ENCODE measurements at places on chromosomes 16 and 17.

DNA sequence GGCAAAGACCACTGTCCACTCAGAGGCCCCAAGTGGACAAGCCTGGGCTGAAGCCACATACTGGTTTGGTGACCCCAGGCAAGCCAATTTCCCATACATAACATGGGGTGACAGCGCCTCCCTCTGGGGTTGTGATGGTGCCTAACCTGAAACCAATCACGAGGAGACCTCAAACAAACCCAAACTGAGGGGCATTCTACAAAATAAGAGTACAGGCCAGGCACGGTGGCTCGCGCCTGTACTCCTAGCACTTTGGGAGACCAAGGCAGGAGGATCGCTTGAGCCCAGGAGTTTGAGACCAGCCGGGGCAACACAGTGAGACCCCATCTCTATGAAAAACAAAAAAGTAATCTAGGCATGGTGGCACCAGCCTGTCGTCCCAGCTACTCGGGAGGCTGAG is 3.6 kb downstream of the P2RX5 start:
- no peak for DNase-seq

- no peak for DNase-seq
Observed at GRCh38 chr17:21530311-21530710, 154.2 kb downstream of the KCNJ12 start.

GRCh38 chr17:17367931-17368330 is 64.8 kb downstream of the NT5M start:
- DNase-seq = no peak

DNA sequence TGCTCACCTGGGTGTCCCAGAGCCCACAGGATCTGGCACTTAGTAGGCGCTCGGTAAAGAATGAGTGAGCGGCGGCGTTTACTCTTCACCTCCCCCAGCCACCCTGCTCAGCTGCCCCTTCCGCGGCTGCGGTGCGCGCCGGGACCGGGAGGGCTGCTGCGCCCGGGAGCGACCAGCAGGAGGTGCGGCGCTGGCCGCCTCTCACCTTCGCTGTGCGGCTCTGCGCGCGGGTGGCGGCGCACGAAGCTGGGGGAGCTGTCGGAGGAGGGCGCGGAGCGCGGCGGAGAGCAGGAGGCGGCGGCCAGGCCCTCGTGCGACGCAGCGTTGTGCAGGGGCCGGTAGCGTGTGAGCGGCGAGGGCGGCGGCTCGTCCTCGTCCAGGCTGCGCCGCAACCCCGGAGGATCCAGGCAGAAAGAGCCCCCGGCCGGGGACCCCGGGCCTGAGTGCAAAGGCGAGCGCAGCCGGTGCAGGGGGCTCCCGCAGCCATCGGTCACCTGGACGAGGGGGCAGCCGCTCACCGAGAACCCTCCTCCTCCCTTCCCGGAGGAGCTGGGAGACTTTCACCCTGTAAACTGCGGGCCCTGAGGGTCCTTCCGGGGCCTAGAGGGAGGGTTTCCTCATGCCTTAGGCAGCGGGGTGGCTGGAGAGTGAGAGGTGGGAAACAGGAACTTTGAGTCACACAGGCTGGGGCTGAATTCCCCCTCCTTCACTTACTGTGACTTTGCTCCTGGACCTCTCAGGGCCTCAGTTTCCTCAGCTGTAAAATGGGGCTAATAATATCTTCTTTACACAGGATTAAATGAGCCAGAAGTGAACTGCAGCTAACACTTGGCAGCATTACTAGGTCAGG is 12.5 kb downstream of the SAMD14 start:
- DNase-seq = peak; percentile 48

- no peak for DNase-seq
Observed at GRCh38 chr17:19727501-19728078, 11.2 kb upstream of the SLC47A2 start.

GRCh38 chr17:33292201-33292980 is 704 bp downstream of the ASIC2 start:
- DNase-seq = no peak

- peak; percentile 32 for DNase-seq
Observed at GRCh38 chr16:73390936-73391335, 343.0 kb upstream of the ZFHX3 start.

DNA sequence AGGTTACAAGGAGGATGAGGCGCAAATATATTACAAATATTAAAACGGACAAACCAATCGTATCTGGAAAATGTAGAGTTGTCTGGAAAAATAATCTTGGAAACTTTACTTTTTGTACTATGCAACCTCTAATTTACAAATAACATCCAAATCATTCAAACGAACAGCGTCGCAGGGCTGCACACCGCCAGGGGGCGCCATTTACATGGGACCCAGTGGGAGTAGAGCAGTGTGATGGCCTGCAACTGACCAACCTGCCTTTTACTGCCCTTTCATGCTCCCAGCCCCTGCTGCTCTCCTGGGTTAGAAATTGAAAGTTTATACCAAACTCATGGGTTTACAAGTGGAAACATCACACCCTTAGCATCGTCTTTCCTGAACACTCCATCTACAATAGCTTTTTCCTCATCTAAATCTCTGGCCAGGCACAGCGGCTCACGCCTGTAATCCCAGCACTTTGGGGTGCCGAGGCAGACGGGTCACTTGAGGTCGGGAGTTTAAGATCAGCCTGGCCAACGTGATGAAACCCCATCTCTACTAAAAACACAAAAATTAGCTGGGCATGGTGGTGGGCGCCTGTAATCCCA is 10.0 kb downstream of the PITPNC1 start:
- DNase-seq = peak; percentile 40

DNA sequence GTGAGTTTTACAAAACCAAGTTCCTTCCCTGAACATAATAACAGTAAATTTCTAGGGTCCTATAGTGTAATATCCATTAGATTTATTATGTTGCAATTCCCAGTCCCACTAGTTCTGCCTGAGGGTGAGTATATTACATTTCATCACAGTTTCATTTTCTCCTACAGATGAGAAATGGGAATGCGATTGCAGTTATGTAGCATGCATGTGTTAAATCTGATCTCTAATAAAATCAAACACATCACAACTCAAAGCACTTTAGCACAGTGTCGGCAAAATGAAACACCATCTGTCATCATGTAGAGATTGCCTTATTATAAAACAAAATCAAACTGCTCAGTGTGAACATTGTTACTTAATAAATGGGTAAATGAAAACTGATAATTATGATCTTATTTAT is 180.5 kb upstream of the TOX3 start:
- DNase-seq = no peak

DNA sequence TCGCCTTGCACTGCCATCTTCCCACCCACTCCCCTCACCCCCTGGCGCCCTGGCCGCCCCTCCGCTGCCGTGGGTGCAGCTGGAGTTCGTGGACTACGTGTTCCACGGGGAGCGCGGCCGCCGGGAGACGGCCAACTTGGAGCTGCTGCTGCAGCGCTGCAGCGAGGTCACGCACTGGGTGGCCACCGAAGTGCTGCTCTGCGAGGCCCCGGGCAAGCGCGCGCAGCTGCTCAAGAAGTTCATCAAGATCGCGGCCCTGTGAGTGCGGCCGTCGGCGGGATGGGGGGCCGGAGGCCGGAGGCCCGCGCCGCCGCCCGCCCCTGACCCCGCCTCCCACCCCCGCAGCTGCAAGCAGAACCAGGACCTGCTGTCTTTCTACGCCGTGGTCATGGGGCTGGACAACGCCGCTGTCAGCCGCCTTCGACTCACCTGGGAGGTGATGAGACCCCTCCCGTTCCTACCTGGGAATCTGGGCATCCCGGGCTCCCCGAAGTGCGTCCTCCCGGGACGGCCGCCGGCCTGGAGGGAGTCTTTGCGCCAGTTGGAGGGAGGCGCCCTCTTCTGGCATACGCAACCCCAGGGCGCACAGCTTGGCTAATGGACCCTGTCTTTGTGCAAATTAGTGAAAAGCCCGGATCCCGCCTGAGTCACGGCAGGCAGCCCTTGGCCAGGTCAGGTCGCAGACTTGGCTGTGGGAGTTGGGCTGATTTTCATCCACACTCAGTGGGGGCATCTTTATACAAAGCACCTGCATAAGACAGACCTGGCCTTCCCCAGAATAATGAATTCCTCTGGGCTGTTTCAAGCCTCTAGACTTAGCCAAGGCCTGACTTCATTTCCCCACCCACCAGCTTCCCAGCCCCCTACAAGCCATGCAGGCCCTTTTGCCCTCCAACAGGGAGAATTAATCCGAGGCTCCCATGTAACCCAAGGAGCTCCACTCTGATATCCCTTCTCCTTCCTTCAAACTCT is 14.3 kb downstream of the RAPGEFL1 start:
- DNase-seq = peak; percentile 73

- peak; percentile 74 for DNase-seq
Observed at GRCh38 chr17:5780476-5780875, 196.2 kb upstream of the NLRP1 start.

GRCh38 chr17:45143767-45144198 is 4.5 kb upstream of the HEXIM1 start:
- peak; percentile 89 for DNase-seq

GRCh38 chr17:21095735-21096134 is 31.0 kb upstream of the DHRS7B start:
- DNase-seq = no peak

GRCh38 chr16:84013787-84014569 is 28.6 kb downstream of the SLC38A8 start:
- DNase-seq = peak; percentile 12

- no peak for DNase-seq
Observed at GRCh38 chr17:1180958-1181752, 1.4 kb upstream of the ABR start.

DNA sequence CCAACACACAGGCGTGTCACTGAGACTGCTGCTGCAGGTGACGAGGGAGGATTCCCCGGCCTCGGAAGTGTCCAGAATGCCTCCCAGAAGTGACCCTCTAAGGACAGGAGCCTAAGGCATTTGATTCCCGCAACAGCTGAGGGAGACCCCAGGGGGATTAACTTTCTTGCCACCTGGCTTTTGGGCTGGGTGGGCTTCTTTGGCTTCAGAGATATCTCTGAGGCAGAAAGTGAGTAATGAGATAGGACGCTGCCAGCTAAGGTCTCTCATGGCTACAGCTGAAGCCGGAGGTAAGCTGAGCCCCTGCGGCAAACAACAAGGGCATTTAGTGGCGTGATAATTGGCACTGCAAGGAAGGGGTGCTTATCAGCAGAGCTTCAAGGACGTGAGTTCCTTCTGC is 17.0 kb downstream of the DRC3 start:
- no peak for DNase-seq

DNA sequence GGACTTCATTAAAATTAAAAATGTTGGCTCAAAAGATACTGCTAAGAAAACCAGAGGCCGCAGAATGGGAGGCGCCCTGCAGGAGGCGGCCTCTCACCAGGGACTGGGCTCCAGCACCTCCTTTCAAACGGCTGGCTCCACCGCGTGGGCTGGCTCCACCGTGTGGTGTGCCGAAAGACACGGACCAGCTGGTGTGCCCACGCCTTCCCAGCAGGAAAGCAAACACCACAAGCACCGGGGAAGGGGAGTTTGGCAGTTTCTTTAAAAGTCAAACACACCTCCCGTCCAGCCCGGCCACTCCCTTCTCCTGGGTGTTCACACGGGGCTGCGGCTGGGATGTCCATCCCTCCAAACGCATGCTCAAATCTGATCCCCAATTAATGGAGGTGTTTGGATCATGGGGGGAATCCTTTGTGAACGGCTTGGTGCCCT is 13.9 kb downstream of the HAGH start:
- DNase-seq = peak; percentile 55

- no peak for DNase-seq
Observed at GRCh38 chr17:77592106-77592865, 366.2 kb upstream of the TNRC6C start.

DNA sequence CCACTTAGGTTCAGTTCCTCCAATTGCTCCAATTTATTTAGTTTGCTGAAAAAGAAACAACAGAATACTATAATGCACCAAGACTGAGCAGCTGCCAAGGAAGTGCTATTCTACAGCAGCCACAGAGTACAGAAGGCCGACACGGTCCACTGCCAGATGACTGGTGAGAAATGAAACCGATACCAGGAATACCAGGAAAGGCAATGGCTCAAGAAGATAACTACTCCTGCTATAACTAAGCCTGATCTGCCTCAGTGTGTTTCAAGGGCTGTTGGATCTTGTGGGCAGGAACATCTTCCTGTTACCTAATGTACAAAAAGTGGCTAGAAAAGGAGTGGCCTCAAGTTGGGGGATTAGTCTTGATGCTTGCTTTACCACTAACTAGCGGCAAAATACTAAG is 32.8 kb downstream of the MARVELD3 start:
- DNase-seq = no peak

GRCh38 chr16:57128771-57129389 is 36.5 kb downstream of the CPNE2 start:
- DNase-seq = no peak

Measured in fibroblast of upper back skin (primary cell).